Activated naive CD8-positive, alpha-beta T cell treated with anti-CD3 and anti-CD28 coated beads, Interleukin-2, amount 10 ng/mL, durations not matched to agents 7 days and 5 days (primary cell): ENCODE measurements at places on chromosomes 11 and 22. TPM values are rescaled to one million over a fixed set of nuclear protein-coding genes. Genes with fewer than 3 reads are reported as not detected.

Gene OR8U1
- total RNA-seq: not detected

GRCh38 chr11:10673501-10674062, 20.0 kb downstream of the IRAG1 start:
- no peak for DNase-seq

Gene OR51E2
- total RNA-seq: not detected

- no peak for DNase-seq
Observed at GRCh38 chr22:24407884-24408283, 19.5 kb upstream of the ADORA2A start.
